ENCODE measurements at places on chromosomes 4 and X.

DNA sequence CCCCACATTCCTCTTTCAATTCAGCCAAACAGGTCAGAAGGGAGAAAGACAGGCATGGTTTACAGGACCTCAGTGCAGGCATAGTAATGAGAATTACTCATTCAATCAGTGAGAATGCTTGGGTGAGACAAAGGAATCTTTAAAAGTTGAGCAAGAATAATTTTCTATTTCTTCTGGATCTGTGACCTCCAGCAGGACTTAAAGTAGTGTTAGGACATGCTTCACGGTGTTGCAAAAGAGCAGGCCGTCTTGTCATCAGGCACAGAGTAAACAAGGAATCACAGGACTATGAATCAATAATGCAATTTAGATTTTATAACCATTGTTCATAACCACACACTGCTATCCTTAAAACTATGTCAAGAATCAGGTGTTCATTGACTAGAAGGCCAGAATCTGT, 130.6 kb upstream of the GLRA2 start:
- DNase-seq, result peak; percentile 59

DNA sequence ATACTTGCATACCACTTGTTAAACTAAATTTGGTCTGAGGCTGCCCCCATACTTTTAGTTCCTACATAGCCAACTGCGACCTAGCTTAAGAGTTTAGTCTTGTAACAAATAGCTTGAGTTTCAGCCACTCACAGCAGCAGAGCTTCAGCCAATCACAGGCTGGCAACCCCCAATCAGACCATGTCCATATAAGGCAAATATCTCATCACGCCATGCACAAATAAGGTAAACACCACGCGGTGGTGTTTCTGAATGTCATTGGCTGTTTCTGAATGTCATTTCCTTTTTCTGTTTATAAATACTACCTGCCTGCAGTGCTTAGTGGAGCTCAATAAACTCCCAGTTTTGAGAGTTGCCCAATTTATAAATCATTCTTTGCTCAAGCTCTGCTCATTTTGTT, 143.1 kb upstream of the MAD2L1 start:
- DNase-seq, result no peak

GRCh38 chr4:28254003-28254402, 1393.4 kb downstream of the STIM2 start:
- no peak for DNase-seq

- DNase-seq, result no peak
Measured at GRCh38 chr4:19728773-19729172, 522.9 kb upstream of the SLIT2 start.

- DNase-seq, result peak; percentile 8
Measured at GRCh38 chrX:14359316-14359715, 170.0 kb upstream of the GLRA2 start.

GRCh38 chr4:7371210-7371941, 63.4 kb downstream of the PSAPL1 start:
- DNase-seq, result peak; percentile 71

DNA sequence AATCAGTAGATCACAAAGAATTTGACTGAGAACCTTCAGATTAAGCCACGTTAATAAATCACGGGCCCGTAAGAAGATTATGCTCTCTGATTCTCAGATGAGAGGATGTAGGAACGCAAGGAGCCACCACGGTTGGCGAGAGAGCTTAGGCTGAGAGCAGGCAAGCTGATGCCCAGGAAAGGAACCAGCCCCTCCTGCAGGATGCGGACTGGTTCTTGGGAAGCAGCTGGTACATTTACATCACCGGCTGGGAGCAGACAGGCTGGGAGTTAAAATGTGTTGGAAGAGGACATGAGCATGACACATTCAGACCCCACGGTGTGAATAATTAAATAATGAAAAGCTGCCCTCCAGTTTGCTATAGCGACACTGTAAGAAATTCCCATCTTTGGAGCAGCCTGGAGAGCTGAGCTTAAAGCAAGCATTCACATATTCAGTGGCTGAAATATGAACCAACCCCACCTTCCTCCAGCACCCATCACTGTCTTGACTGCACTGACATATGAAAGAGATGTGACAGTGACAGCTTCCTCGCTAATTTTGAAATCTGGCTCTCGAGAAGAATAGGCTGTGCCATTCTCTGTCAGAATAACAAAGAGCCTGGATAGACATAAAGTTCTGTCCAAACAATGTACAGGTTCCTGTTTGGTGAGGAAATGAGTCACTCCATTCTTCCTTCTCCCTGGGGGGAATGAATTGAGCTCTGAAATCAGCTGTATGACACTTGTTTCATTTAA, 33.1 kb downstream of the LNX1 start:
- DNase-seq, result peak; percentile 70

DNA sequence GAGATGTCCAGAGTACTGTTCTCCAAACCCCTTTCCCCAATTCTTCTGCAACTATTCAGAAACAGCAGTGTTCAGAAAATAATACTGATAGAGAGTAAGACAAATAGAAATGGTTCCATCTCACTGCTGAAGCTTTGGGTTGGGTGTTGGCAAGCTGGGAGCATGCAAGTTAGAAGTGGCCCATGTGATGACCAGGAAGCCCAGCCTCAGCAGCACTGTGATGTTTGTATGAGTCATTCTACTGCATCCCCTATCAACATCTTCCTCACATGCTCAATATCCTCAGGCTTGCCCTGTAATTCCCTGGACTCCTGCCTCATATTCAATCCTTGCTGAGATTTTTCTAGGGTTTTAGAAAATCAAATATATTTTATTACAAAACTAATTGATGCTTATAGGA, 96.5 kb downstream of the CHRDL1 start:
- no peak for DNase-seq

DNA sequence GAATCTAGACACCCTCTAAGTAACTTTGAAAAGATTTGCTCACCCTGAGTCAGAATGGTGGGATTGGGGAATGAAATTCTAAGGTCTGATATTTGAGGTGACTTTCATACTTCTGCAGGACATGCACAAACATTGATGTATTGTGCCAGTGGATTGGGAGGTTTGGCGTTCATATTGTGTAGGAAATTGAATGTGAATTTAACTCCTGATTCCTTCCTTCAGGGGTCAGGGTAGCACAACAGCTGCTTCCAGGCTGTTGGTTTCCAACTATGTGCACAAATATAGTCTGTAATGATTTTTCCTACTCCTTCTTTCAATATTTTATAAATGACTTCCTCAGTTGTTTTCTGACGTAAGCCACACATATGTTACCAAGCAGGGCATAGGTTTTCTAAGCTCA, 3.1 kb downstream of the IL1RAPL1 start:
- peak; percentile 8 for DNase-seq

- DNase-seq, result no peak
Measured at GRCh38 chr4:57211131-57211530, 100.9 kb upstream of the IGFBP7 start.

DNA sequence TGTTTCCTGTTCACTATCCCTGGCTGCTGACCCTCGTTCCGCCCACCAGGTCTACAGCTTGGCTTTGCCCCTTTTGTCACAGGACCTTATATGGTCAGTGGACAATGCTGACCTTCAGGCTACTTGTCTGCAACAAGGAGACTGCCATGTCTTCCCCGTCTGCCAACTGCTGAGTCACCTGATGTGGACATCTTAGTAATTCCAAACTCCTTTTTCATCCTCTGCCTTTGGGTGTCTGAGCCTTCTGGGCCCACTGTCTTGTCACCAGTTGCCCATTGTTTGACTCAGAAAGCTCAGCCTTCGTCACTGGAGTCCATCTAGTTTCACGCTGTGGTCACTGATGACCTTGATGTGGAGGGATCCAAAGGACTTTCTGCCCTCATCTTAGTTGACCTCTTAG, 30.2 kb downstream of the GPRIN3 start:
- no peak for DNase-seq
